ENCODE measurements at places on chromosomes 5 and 9. TPM values are rescaled to one million over a fixed set of nuclear protein-coding genes. Genes with fewer than 3 reads are reported as not detected.
A peak's percentile ranks its signal among the peaks of the same experiment; 100 is the strongest.

DNA sequence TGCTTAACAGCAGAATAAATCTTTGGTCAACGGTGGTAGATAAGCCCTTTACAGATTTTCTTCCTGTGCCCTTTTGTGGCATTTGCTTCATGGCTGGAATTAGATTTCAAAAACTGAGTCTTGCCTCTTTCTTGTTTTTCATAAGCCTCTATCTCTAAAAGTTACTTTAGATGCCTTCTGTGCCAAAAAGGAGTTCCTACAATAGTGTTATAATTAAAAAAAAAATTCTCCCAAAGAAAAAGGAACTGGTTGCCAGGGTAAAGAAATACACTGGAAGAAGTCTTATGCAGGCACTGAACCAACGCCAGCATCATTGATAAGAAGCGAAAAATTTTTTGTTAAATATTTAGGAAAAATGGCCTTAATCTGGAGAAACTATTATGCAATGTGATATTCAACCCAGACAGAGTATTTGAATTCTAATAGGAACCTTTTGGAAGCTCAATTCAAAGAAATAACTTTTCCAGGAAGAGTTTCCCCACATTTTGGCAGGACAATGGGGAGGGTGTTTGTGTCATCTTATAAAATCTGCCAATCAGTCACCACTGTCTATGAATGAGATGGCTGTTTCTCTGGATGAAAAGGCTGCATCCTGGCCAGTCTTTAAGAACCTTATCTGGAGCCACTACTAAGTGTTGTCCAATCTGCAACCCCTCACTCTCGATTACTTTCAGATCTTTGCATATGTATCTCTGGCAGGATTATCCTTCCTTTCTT is 608.1 kb downstream of the PDE4D start:
- DNase-seq, result no peak

DNA sequence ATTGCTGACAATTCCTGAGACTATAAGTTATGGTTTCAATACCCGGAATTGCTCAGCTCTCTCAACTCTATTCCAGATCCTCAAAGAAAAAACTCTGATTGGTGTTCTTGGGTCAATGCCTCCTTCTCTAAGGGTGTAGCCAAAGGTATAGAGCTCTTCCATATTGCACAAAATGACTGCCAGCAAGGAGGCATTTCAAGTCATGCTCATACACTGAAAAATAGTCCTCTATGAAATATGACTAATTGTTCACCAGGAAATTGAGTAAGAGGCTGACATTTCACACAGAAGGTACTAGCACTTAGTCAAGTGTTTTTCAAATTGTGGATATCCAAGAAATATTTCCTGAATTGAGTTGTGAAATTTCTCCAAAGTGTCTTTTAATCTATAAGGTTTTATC is 111.1 kb upstream of the KLF9 start:
- no peak for DNase-seq

- no peak for DNase-seq
These were observed 30.8 kb downstream of the IL7R start for GRCh38 chr5:35887321-35888100.

- no peak for DNase-seq
These were observed 58.7 kb downstream of the MPDZ start for GRCh38 chr9:13220837-13221236.

Gene DMRT3
- polyA plus RNA-seq, result not detected

GRCh38 chr5:61348447-61348846 is 16.4 kb downstream of the ZSWIM6 start:
- no peak for DNase-seq

Gene TPD52L3
- not detected for polyA plus RNA-seq

DNA sequence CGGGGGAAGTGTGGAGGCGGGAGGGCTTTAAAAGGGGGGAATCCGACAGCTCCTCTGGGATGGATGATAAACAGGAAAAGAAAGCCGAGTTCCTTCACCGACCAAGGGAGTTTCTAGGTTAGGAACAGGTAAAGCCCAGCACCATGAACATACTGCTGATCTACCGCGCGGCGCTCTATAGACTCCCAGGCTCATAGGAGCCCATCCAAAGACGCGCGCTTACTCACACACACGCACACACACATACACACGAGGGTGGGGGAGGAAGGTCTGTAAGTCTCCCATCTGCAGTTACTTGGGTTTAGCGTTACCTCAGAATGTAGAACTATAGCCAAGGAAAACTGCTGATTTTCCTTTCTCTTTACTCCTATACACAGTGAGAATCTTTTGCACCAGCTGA is 2.6 kb upstream of the GABRB2 start:
- no peak for DNase-seq

- DNase-seq, result peak; percentile 13
These were observed 111.1 kb downstream of the TLR4 start for GRCh38 chr9:117815315-117815714.

Gene SPATA31A3
- not detected for polyA plus RNA-seq

- no peak for DNase-seq
These were observed 201.1 kb downstream of the SEMA5A start for GRCh38 chr5:9344751-9345240.

- DNase-seq, result no peak
These were observed 37.8 kb upstream of the IFNE start for GRCh38 chr9:21519855-21520434.

DNA sequence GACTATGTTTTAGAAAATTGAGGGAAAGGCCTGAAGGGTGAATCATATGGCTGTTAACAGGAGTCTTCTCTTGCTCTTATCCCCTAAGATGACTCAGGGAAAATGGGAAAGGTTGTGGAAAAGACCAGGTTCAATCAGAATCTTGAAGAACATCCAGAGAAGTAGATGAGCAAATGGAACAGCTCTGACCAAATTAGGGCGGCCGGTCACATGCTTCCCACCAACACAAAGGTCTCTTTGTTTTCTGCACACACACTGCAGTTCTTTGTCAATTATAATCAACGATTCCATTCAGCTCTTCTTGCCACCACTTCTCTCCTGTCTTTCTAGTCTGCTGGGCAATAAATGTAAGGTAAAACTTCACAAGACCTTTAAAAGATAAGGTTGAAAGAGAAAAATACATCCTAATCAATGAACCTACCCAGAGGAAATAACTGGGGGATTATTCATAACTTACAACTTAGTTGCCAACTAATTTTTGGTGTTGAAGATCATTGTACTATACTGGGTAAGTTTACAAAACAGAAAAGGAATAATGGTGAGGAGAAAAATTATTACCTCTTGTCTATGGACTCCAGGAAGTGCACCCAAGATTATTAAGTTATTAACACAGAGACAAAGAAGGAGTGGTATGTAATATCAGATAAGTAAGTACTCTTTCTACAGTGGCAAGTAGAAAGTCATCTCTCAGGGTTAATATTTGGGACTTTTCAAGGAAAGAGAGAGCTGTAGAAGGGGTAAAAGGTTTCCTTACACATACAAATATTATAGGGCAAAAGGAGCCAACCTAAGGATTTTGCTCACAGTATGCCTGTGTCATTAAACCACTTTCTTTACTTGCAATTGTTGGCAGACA is 441.9 kb upstream of the PIK3R1 start:
- no peak for DNase-seq

DNA sequence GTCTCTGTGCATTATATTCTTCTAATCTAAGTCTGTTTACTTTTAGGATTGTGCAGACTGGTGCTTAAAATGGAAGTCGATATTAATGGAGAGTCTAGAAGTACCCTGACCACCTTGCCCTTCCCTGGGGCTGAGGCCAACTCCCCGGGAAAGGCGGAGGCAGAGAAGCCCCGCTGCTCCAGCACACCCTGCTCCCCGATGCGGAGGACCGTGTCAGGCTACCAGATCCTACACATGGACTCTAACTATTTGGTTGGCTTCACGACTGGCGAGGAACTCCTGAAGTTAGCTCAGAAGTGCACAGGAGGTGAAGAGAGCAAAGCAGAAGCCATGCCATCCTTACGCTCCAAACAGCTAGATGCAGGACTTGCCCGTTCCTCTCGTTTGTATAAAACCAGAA is 17.3 kb downstream of the MACIR start:
- no peak for DNase-seq

Gene DCAF10
- polyA plus RNA-seq, result 16.2 TPM

- DNase-seq, result no peak
These were observed 9.6 kb downstream of the MCC start for GRCh38 chr5:113478691-113479090.

Gene NREP
- polyA plus RNA-seq, result 20.2 TPM

DNA sequence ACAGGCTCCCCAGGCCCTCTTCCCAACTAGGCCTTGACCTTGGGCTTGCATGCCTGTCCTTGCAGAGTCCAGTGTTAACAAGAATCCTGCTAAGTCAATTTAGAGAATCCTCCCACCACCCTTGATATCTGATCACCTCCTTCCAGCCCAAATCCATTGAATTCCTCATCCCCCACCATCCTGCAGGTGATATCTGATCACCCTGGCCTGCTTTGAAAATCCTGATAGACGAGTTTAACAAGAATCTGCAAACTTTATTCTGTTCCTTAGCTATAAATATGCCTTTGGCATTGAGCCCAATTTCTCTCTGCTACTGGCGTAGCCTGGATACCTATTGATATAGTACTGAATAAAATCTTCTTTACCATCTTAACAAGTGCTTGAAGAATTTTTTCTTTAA is 125.5 kb downstream of the DIRAS2 start:
- no peak for DNase-seq

- DNase-seq, result no peak
These were observed 1.6 kb upstream of the ZNF608 start for GRCh38 chr5:124747791-124748686.

DNA sequence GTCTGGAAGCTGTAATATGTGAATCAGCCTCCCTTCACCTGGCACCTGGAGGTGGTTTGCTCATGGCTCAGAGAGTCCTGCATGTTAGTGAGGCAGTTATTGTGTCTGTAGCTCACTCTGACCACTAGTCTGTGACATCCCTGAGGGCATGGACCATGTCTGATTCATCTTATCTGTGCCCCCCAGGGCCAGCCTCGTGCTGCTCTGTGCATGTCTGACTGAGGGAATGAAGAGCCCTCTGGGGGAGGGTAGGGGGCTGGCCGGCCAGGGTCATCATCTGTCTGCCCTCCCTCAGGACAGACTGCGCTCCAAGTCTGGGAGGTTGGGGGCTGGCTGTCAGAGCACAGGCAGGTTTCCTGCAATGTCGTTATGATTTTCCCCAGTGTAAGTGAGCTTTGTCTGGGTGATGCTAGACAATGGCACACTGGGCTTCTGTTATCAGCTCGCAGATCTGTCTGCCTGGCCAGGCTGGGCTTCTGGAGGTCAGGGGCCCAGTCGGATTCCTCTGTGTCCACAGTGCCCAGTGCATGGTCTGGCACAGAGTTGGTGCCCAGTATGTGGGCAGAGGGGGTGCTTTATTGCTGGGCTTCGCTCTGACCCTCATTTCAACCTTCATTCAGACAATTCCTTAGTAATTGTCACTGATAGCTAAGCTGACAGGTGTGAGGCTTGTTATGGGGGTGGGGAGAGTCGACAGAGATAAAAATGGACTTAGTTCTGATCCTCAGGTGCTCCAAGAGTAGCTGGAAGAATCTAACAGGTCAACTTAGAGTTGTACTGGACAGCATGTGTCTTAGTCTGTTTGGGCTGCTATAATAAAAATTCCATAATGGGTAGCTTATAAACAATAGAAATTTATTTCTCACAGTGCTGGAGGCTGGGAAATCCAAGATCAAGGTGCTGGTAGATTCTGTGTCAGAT is 85.7 kb upstream of the SHB start:
- DNase-seq, result no peak

DNA sequence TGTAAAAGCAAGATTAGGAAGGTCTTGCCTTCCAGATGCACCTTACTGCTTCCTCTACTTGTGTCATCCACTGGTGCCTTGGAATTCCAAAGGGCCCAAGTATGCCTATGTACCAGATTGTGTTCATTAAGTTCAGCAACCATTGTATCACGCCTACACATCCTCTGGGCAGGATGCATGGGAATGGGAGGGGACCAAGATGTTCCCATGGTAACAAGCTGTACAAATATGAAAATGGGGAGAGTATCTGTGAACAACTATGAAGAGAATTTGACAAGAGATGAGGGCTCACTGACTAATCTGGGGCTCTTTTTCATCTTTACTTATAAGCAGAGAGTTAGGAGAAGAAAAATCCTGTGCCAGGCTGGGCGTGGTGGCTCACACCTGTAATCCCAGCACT is 137.8 kb upstream of the MAP1B start:
- DNase-seq, result no peak

GRCh38 chr9:33225319-33226147 is 14.4 kb upstream of the SPINK4 start:
- DNase-seq, result peak; percentile 63

DNA sequence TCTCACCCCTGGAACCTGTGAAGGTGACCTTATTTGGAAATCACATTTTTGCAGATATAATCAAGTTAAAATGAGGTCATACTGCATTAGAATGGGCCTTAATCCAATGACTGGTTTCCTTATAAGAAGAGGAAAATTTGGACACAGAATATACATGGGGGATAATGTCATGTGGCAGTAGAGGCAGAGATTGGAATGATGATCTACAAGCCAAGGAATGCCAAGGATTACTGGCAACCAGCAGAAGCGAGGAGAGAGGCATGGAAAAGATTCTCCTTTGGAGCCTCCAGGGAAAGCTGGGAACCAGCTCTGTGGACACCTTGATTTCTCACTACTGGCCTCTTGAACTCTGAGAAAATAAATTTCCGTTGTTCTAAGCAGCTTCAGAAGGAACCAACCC is 20.2 kb upstream of the CEP78 start:
- DNase-seq, result no peak

GRCh38 chr5:1510151-1510561 is 13.6 kb downstream of the LPCAT1 start:
- DNase-seq, result peak; percentile 2

GRCh38 chr9:128640603-128641002 is 16.0 kb downstream of the DYNC2I2 start:
- DNase-seq, result no peak

Gene TPPP
- polyA plus RNA-seq, result 0.19 TPM

DNA sequence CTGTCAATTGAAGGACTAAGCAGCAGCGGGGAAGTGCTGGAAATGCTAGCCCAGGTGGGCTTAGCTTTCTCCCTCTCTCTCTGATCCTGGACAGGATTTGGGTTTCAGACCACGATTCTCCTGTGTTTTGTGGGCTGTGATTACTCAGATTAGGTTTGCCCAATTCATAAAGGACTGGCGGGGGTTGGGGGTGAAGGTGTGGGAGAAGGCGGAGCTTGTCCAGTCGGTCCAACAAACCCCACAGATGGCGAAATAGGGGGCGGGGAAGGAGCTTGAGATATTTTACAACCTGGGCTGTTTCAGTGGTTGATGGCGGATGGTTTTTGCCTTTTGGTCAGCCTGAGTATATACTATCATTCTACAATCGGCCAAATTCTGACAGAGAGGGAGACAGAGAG is 35.2 kb downstream of the PCDHAC2 start:
- no peak for DNase-seq

DNA sequence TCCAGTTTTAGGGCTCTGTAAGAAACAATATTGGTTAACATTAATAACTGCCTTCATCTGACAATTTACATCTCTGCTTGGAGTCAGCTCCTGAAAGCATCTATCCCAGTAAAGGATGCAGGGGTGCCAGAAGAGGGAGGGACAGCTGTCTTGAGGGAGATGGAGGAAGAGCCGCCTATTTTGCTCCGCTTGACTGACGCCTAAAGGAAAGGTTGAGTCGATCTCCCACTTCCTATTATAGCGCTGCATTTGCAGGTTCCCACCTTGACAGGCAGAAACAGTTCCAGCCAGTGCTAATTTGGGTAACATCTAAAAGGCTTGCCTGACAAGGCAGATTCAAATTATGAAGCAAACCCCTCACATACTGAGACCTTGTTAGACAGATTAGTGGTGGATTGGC is 374.6 kb downstream of the SPATA31D1 start:
- DNase-seq, result no peak
